ENCODE measurements at places on chromosomes 6 and 20. TPM values are rescaled to one million over a fixed set of nuclear protein-coding genes. Genes with fewer than 3 reads are reported as not detected.
A peak's percentile ranks its signal among the peaks of the same experiment; 100 is the strongest.

- no peak for DNase-seq
Measured at GRCh38 chr6:144715344-144715743, 430.2 kb downstream of the UTRN start.

DNA sequence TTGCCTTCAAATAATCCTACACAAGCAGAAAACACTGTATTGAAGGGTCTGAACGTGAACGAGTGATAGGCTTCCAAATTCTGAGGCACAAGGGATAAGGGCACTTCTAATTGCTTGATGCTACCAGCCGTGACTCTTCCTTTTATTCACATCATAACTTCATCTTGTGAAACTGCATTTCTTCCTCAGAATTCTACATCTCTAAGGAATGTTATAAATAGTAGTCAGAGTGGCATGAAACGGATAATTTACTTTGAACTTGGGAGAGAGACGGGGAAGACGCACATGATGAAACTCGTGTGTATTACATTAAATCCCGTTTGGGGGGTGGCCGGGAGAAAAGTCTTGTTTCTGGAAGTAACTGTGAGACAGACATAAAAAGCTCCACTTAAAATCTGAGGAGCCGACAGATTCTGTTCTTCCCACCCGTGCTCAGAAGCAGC is 754 bp downstream of the HDDC2 start:
- peak; percentile 10 for DNase-seq

DNA sequence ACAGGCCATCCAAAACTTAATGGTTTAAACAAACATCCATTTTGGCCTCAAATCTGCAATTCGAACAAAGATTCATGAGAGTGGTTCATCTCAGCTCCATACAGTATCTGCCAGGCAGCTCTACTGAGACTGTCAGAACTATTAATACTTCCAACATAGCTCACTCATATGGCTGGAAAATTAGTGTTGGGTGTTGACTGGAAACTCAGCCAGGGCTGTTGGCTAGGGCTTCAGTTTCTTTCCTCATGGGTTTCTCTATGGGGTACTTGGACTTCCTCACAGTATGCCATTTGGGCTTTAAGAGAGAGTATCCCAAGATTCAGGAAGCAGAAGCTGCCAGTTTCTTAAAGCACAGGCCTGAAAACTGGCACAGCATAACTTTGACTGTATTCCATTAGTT is 240.3 kb downstream of the TPBG start:
- DNase-seq = no peak

OOEP gene
- 0.57 TPM for total RNA-seq
